ENCODE measurements at places on chromosomes 5 and 9.
A peak's percentile ranks its signal among the peaks of the same experiment; 100 is the strongest.

GRCh38 chr5:122736086-122736845 is 38.6 kb upstream of the SNX2 start:
- DNase-seq = no peak

DNA sequence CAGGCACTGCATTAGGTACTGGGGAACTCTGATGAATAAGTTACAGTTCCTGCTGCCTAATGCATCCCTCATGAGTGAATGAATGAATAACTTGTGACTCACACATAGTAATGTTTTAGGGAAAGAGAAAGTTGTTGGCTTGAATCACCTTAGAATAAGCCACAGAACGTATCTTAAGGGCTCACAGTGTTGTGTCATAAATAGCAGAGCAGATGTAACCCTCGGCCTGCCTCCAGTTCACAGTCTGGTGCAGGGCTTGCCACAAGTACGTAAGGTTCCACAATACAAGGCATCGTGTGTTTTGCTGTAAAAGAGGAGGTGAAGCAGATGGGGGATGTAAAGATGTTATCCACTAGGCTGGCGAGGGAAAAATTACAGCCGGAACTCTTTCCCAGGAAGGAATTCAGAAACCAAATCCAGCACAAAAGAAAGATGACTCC is 218.7 kb downstream of the TRPM3 start:
- DNase-seq = no peak

- DNase-seq = no peak
These were observed 10.6 kb downstream of the CERCAM start for GRCh38 chr9:128431207-128431606.

DNA sequence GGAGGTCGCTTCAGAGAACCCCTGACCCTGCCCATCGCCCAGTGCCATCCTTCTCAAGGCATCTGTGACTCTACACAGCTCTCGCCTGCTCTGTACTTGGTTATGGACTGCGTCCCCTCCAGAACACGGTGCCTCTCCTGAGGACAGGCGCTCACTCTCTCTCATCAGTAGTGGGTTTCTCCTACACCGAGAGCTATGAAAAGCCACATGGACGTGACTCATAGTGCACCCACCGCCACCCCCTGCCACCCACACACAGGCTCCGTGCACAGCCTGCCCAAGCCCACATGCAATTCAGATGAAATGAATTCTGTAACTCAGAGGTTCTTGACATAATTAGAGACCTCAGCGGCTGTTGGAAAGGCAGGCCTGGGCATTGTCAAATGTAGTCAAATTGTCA is 13.9 kb downstream of the GTF3C5 start:
- peak; percentile 13 for DNase-seq

- DNase-seq = no peak
These were observed 39.8 kb downstream of the WDR41 start for GRCh38 chr5:77452351-77452750.

DNA sequence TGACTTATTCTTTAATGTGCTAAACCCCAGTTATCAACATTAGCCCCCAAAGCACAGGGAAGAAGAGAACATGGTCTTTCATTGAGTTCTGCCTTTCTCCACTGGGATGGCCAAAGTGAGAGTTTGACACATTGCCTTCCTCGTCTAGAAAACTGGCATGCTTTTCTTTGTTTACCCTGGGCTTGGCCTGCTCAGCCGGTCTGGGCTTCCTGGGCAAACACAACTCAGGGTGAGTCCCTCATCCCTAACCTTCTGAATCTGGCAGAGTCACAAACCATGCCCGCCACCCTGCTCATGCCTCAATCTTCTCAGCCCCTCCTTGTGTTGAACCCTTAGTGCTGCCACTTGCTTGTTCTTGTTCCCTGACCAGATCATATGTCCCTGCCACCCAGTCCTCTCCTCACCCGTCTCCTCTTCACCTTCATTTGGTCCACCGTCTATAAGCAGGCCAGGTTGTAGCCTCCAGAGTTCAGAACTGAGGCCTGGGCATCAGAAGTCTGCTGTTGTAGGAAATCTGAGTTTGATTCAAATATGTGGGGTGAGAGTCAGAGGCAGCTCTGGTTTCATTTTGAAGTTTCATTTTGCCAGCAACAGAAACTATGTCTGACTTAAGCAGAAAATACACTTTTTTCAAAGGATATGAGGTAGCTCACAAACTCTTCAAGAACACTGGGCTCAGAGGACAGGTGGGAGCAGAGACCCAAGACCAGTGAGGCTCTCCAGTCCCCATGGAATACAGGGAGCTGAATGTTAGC is 217.6 kb downstream of the NDUFS4 start:
- no peak for DNase-seq

DNA sequence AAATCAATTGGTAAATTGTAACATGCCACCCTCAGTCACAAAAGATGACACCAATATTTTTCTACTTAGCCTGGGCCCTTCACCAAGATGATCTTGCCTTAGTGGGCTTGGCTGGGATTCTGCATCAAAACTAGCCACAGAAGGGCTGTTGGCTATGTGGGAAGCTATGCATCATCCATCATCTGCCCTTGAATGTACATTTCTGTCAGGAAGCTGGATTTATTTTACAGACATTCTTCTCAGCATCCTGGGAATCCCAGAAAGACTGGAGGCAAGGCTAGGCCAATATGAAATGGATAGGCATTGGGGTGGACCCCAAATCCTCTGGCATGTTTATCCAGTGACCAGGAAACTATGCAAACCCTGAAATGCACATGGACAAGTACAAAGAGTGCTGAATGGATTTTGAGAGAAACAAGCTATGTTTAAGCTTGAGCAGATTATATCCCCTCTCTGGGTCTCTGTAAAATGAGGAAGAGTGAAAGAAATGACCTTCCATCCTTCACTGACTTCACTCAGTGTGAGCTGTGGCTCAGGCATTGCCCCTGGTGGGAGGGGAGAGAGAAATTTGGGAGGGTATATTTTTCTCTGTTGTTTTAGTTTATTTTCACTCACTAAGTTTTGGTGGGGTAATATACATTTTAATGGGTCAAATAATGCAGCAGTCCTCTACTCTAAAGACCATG is 283.6 kb downstream of the EBF1 start:
- no peak for DNase-seq

GRCh38 chr9:94169968-94170367 is 85.7 kb downstream of the PTPDC1 start:
- no peak for DNase-seq

DNA sequence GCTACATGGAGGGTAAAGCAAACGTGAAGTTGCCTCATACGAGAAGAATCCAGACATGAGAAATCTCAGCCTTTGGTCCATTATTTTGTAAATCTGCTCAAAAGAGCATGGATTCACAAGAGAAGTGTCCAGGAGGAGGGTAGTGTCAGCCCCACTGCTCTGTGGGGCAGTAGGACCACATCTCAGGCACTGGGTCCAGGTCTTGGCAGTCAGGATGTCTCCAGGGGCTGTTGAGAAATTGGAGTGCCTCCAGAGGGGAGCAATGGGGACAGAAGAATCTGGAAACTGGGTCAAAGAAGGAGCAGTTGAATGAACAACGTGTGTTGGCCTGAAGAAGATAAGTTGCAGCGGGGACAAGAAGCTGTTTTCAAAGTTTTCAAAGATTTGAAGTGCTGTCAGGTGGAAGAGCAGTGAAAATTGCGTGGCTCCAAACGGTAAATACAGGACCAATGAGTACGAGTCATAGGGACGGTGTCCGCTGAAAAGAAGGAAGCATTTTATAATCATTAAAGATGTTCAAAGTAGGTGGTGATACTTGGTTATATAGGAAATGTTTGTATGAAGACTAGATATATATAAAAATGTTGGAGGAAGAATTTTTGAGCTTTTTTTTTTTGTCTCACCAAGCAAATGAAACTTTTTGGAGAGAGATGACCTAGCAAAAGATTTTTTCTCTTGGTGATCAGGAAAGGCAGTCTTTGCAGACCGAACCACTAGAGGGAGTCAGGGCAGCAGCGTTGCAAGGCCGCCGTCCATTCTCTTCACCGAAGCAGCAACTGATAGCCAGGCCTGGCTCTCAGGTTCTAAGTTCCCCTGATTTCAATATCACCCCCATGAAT is 57.1 kb upstream of the ZBED3 start:
- DNase-seq = peak; percentile 42

GRCh38 chr5:54873691-54874090 is 111.7 kb downstream of the ESM1 start:
- DNase-seq = no peak

DNA sequence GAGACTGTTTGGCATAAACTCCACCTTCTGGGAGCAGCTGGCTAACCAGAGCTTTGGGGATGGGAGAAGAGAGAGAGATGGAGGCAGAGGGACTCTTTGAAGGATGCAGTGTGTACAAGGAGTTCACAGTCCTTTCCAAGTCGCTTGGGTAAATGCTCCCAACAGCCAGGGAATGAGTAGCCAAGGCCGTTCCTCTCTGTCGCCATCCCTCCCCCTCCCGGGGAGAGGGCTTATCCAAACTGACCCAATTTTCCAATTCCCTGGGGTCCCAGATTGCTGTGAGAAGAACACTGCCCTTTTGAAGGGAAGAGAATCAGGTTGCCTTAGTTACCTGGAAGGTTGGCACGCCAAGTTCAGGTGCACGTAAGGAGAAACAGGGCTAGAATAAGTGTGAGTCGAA is 7.9 kb downstream of the WWC1 start:
- no peak for DNase-seq

GRCh38 chr5:17434982-17435381 is 63.0 kb upstream of the TAF11L2 start:
- no peak for DNase-seq

GRCh38 chr5:120153551-120153950 is 310.5 kb upstream of the PRR16 start:
- DNase-seq = no peak

DNA sequence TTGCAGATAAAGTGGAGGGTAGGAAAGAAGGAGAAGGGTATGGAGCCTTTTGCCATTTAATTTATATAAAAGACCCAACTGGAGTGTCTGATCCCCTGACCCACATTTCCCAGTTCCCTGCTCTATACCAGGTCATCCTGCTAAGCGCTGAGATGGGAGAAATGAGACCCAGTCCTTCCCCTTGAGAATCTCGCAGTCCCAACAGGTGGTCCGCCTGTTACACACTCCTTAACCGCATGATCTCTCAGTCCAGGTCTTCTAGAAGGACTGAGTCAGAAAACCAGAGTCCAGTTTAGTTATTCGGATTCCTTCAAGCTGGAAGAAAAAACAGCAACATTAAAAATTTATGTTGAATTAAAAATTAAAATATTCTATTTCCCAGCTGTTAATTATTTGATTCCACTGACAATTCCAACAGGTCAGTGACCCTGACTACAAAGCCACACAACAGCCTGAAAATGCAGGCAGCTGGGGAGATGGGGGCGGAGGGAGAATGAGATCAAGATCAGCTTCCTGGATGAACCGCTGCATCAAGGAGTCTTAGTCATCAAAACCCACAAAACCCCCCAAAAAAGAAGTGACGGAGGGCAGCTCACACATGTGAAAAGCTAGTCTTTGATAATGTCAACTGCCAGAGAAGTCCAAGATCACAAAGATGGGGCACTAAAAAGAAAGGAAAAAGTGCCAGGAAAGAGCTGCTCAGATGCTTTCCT is 44.0 kb downstream of the GGTA1 start:
- DNase-seq = peak; percentile 20

DNA sequence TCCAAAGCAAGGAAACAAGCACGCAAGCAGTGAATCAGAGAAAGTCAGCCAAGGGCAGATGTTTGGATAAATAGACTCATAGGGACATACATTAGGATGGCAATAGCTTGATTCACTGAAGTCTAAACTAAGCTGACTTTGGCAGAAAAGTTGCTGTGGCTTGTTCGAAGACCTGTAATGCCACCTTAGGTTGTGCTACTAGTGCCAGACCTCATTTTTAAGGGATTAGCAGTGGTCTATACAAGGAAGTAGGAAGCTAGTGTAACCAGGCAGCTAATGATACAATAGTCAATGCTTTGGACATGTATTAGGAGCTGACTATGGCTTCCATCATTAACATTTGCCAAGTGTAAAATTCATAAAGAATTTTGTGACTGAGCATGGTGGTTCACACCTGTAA is 63.1 kb downstream of the FCHO2 start:
- no peak for DNase-seq

- no peak for DNase-seq
These were observed 8.7 kb upstream of the ENG start for GRCh38 chr9:127863191-127863621.

GRCh38 chr5:143261748-143262392 is 141.6 kb downstream of the NR3C1 start:
- DNase-seq = no peak

- no peak for DNase-seq
These were observed 27.2 kb upstream of the SMU1 start for GRCh38 chr9:33103501-33104281.

DNA sequence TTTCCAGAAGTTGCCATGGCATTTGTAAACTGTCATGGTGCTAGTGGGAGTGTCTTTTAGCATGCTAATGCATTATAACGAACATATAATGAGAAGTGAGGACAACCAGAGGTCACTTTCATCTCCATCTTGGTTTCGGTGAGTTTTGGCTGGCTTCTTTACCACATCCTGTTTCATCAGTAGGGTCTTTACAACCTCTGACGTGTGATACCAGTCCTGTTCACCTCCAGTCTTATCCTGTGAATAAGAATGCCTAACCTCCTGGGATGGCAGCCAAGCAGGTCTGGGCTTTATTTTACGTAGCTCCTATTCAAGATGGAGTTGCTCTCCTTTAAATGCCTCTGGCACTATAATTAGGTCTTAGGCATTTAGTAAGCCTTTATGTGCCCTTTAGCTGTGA is 20.4 kb upstream of the RFK start:
- no peak for DNase-seq

DNA sequence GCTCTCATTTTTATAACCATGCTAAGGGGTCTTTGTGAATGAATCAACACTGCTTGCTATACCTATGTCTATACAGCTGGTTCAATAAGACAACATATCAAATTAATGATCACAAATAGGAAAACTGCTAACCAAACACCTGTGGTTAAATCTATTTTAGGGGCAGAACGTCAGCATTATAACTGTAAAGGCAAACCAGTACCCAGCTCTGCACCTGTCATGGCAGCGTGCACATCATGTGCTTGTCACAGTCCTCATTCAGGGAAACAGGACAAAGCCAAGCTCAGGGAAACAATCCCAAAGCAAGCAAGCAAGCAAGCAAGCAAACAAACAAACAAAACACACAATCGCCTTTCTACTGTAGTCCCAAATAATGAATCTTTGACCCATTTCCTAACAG is 277.7 kb upstream of the DAP start:
- no peak for DNase-seq

GRCh38 chr9:127384901-127385300 is 12.1 kb upstream of the SLC2A8 start:
- no peak for DNase-seq

DNA sequence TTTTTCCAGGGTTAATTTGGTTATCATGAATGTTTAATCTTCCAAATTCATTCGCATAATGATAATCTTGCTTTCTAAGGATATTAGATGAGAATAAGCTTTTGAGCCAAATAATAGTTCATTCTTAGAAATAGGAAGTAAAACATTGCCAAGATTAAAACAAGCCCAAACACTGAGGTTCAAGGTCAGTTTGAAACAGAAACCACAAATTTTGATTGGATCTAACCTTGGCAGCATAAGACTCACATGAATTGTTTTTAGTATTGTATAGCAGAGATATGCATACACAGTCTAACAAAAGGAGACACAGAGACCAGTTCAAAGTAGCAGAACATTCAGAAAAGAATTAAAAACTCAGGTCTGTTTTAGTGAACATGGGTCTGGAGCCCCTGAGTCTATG is 43.4 kb upstream of the VCAN start:
- DNase-seq = no peak

GRCh38 chr5:35518104-35518503 is 99.6 kb upstream of the SPEF2 start:
- no peak for DNase-seq

GRCh38 chr5:83554686-83555085 is 83.1 kb downstream of the VCAN start:
- DNase-seq = no peak
